ENCODE measurements at places on chromosomes 4 and X.

DNA sequence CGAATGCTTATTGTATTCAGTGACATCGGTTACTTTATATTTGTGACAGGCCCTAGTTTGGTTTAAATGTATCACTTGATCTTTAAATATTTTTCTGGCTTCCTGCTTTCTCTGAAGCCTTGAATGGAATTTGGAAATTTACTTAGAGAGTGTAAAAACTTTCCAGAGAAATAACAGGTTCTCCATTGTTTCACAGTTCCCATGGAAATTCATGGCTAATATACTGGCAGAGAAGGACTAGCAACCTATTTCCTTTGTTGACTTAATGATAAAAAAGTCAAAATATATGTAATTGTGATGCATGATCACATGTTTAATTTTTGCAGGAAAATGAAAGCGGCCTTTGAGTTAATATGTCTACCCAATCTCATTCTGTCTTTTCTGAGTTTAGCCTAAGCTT lies 13.2 kb downstream of the NEIL3 start:
- no peak for DNase-seq

DNA sequence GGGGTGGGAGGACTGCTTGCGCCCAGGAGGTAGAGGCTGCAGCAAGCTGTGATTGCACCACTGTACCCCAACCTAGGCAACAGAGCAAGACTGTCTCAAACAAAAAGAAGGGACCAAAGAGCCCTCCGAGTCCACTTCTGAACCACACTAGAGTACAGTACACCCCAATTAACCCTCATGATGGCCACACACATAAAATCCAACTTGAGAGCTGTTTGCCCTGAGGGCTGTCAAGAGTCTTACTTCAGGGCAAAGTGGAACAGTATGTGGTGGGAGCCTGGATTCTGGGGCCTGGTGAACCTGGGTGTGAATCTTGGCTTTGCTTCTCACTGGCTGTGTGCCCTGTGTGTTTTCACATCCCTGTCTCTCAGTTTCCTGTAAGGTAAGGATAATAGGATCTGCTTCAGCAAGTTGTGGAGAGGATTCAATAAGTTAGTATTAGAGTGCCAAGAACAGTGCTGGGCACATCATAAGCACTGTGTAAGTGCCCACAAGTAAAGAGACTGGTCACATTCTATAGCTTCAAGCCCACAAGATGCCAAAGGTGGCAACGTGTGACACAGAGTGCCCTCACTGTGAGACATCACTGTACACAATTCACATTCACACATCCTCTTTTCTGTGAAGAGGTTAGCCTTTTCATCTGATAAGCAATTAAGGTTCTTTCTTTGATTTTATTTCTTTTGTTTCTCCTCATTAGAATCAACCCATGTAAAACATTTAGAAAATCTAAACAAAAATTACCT lies 52.1 kb downstream of the LEF1 start:
- DNase-seq, result no peak

DNA sequence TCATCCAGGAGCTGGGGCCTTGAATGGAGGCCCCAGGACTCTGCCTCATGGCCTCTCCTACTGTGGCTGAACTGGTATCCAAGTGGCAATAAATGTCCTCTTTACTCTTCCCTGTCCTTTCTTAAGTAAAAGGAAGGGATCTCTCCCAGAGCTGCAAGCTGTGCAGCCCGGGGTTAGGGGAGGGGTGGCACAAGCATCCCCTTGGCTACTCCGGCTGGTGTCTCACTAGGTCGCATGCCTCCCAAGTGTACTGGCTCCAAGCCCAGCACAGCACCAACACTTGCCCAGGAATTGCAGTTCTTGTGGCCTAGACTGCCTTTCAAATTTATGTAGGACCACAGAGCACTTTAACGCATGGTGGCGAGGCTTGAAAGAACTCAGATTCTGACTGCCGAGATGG lies 44.7 kb upstream of the MED14 start:
- no peak for DNase-seq

DNA sequence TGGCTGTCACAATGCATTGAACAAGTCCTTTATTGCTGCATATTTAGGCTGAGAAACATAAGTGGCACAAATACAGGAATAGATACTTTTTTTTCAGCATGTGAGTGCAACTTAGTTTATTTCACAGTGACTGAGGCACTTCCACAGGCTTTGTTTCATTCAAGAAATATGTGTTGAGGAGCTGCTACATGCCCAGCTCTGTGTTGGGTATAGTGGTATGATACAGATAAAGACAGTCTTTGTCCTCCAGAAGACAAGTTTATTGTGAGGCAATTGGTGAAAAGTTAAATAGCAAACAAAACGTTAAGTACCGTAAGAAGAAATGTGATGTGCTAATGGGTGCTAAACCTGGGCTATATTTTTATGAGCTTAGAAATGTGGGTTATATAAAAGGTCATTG lies 186.4 kb downstream of the SPRY1 start:
- DNase-seq, result no peak

GRCh38 chr4:30172416-30172815 lies 547.8 kb upstream of the PCDH7 start:
- DNase-seq, result no peak

All from large intestine (tissue), 12 donors.